ENCODE measurements at places on chromosomes 16 and 17.

DNA sequence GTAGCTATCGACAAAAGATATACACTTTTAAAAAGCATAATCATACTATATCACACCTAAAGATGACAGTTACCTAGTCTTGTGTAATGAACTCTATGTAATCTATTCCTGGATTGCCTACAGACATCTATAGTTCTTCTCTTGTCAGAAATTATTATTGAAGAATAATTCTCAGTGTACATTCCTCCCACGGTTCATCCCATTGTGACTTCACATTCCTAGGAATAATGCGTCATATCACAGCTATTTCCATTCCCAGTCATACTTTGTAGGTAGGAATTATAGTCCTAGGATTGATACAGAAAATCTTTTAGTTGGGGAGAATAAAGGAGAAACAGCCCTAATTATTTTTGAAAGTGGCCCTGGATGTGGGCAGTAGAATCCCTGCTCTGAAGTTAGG lies 44.0 kb upstream of the ABCC11 start:
- DNase-seq, result no peak

GRCh38 chr16:19118938-19119431 lies 5.2 kb downstream of the ITPRIPL2 start:
- DNase-seq, result no peak

DNA sequence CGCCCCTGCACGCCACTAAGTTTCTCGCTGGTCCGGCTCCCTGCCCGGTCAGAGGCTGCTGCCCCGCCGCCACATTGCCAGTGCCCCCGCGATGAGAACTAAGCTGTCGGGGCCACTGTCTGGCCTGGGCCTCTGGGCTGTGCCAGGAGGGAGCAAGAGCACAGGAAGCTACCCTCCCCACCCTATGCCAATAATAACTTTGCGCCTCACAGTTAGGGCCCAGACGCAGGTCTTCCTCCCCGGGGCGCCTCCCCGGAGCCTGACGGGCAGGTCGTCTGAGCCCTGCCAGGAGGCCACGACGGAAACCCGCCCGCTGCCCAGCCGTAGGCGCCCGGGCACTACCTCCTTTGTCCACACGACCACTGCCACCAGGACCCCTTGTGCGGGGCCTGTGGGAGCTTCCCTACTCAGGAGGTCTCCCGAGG lies 1.5 kb downstream of the ZFPM1 start:
- DNase-seq, result no peak

DNA sequence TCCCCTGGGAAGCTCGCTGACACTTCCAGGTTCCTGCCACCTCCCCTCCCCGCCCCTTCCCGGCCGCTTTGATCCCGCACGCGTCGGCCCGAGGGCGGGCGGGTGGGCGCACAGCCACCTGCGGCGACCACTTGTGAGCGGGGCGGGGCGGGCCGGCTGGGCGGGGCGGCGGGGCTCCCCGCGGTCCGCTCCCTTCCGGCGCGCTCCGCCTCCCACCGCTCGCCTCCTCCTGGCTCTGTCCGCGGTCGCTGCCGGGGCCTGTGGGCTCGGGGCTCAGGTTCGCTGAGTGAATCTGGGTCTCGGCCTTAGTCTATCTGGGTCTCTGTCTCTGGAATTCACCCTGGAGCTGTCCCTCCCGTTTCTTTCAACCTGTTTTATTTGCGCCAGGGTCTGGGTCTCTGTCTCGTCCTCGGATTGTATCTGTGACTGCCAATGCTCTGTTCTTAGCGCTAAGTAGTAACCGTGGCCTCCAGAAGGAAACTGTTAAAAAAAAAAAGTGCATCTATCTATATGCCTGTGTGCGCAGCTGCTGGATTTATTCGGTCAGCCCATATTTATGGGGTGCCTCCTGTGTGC lies 2.7 kb upstream of the HES7 start:
- peak; percentile 79 for DNase-seq

Measured in NCI-H2171 treated with DMSO at 0.1 percent for 48 hours (cell line).